Pancreas (tissue), 10 donors: ENCODE measurements at places on chromosomes 12 and 14.

GRCh38 chr14:23160924-23161522, 22.4 kb downstream of the SLC7A8 start:
- peak; percentile 61 for DNase-seq

- peak; percentile 63 for DNase-seq
Measured at GRCh38 chr12:91274916-91275315, 92.3 kb upstream of the DCN start.

DNA sequence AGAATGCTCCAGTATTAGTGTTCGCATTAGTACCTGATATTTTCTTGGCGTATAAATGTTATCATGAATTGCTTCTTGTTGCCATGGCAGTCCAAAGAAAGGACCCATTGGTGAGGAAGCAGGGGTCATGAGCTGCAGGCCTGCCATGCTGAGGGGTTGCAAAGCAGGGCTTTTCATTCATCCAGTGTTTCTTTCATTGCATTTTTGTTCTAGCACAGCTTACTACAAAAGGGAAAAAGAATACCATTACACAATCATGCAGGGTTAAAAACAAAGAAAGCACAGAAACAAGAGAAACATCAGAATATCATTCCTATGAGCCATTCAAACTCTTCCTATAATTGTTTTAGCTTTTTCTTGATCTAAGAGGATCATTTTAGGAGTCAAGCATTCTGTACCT, 24.0 kb downstream of the DICER1 start:
- no peak for DNase-seq

- DNase-seq = no peak
Measured at GRCh38 chr14:89641495-89642175, 224.6 kb upstream of the FOXN3 start.

DNA sequence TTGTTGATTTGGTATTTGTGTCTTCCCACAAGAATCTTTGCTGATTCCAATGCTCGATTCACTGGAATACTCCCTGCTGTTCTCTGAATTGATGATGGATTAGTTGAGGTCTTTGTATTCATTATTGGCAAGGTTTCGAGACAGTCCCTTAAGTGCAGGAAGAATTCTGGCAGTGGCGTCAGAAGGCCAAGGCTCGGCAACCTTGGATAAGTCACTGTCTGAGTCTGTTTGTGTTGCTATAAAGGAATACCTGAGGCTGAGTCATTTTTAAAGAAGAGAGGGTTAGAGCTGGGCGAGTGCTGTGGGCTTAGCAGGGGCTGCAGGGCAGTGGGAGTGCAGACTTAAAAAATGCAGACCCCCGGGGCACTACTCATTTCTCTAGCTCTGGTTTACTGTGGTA, 56.9 kb downstream of the CHST11 start:
- DNase-seq = no peak

- no peak for DNase-seq
Measured at GRCh38 chr12:28988325-28988704, 160.8 kb upstream of the FAR2 start.

DNA sequence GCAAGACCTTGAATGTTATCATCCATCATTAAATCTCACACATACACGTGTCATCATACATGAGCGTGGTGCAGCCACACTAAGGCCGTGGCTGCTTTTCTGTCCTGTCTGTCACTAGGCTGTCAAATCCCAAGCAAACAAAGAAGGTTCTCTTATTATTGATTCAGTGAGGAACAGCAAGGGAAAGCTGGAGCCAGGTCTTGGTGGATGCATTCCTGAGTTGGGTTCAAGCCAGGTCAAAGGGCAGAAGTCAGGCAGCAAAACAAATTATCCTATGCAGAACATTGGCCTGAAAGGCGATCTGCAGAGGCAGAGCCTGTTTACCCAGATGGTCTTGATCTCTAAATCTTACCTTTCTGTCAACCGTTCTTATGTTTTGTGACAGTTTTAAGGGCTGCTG, 252.3 kb downstream of the NEDD1 start:
- DNase-seq = no peak

GRCh38 chr12:104588047-104588920, 131.5 kb downstream of the CHST11 start:
- DNase-seq = no peak

GRCh38 chr12:53325511-53326061, 4.2 kb upstream of the AAAS start:
- peak; percentile 60 for DNase-seq

- no peak for DNase-seq
Measured at GRCh38 chr14:33839193-33840076, 111.4 kb downstream of the EGLN3 start.
